ENCODE measurements at places on chromosomes 1 and 21. TPM values are rescaled to one million over a fixed set of nuclear protein-coding genes. Genes with fewer than 3 reads are reported as not detected.

The KHDRBS1 gene
- 153 TPM for polyA plus RNA-seq

The HSD3B2 gene
- not detected for polyA plus RNA-seq

The LHX8 gene
- polyA plus RNA-seq = not detected

The IFI44L gene
- polyA plus RNA-seq = 1.7 TPM

The TEDDM1 gene
- polyA plus RNA-seq = not detected

The TDRD5 gene
- 0.16 TPM for polyA plus RNA-seq

The PROX1 gene
- polyA plus RNA-seq = 12.1 TPM

The VWA5B1 gene
- 0.26 TPM for polyA plus RNA-seq

The KRTAP19-1 gene
- polyA plus RNA-seq = not detected

The CAMK2N1 gene
- polyA plus RNA-seq = 7.4 TPM

The ACTA1 gene
- polyA plus RNA-seq = 3,829 TPM

The KRTAP21-2 gene
- polyA plus RNA-seq = not detected

The AMY1C gene
- not detected for polyA plus RNA-seq

The EXTL1 gene
- 3.1 TPM for polyA plus RNA-seq

The CFHR1 gene
- polyA plus RNA-seq = 0.62 TPM

The TAL1 gene
- 3.3 TPM for polyA plus RNA-seq

The RHBG gene
- polyA plus RNA-seq = not detected

The MAN1C1 gene
- polyA plus RNA-seq = 17.4 TPM

The SELL gene
- 2.7 TPM for polyA plus RNA-seq

The GPX7 gene
- 140 TPM for polyA plus RNA-seq

The NCF2 gene
- polyA plus RNA-seq = 4.0 TPM

The FGR gene
- 1.9 TPM for polyA plus RNA-seq

The CKS1B gene
- polyA plus RNA-seq = 65.1 TPM

Data from muscle of leg (tissue), 16 donors.